NCI-H524 (cell line): ENCODE measurements at places on chromosomes 2 and 18.

DNA sequence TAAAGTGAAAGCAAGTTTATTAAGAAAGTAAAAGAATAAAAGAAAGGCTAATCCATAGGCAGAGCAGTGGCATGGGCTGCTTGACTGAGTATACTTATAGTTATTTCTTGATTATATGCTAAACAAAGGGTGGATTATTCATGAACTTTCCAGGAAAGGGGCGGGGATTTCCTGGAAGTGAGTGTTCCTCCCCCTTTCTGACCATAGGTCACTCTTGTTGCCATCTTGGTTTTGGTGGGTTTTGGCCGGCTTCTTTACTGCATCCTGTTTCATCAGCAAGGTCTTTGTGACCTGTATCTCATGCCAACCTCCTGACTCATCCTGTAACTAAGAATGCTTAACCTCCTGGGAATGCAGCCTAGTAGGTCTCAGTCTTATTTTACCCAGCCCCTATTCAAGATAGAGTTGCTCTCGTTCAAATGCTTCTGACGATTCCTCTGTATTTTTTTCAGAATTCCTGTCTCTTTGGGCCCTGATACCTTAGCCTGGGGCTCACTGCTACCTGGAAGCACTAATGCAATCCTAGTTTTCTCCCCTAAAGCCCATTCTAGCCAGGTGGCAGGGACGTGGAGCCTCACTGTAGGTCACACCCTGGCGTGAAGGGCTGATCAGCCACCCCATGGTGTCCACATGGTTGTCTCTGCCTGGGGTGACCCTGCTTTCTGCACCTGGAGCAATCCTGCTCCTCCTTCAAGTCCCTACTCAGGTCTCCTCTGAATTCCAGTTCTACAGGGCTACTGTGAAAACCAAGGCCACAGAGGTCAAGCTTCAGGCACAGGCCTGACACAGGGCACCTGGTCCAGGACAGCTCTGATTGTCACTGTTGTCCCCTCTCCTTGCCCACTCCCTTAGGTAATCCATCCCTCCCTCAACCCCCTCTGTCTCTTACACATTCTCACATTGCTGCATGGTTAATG lies 6.0 kb upstream of the SLC35F6 start:
- DNase-seq, result no peak

DNA sequence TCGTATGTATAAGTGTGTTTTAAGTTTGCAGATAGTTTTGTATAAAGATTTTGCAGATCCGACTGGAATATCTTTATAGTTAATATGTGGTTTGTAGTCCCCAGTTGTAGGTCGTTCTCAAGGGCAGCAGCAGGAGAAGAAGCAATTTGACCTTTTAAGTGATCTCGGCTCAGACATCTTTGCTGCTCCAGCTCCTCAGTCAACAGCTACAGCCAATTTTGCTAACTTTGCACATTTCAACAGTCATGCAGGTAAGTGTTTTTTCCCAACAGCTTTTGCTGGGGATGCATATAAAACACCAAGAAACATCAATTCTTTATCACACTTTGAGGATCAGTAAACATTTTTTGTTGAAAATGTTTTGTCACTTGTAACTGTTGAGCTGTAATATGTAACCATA lies 52.7 kb downstream of the AGFG1 start:
- no peak for DNase-seq

DNA sequence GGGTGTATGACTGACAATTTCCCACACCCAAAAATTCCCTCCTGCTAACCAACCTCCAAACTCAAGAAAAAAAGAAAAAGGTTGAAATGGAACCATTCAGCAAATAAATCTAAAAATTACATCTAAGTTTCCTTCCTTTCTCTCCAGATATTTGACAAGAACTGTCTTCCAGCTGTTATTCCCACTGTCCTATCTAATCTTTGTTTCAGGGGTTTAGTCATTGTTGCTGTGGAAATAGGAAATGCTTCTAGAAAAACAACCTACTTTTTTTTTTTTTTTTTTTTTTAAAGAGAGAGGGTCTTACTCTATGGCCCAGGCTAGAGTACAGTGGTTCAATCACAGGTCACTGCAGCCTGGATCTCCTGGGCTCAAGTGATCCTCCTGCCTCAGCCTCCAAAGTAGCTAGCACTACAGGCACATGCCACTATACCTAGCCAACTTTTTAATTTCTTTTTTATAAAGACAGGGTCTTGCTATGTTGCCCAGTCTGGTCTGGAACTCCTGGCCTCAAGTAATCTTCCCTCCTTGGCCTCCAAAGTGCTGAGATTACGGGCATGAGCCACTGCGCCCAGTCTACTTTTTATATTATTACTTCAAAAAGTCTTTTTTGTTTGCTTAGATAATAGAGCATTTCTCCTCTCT lies 88.1 kb downstream of the ITSN2 start:
- DNase-seq, result no peak

GRCh38 chr18:24462838-24463775 lies 2.7 kb downstream of the HRH4 start:
- no peak for DNase-seq

GRCh38 chr2:164562666-164563065 lies 58.6 kb downstream of the GRB14 start:
- no peak for DNase-seq

DNA sequence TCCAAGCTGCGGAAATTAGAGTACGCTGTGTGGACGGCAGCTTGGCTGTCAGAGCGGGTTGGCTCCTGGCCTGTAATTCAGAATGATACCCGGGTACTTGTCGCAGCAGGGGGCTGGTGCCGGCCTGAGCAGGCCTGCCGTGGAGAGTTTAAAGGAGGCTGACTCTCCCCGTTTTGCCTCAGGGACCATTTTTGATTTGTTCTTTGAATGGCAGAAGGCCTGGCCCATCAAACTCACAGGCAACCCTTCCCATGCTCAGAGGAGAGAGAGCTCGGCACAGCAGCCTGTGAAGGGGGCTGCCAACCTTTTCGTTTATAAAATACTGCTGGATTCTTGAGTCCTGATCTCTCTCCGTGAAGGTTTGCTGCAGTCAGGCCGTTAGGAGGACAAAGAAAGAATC lies 151.3 kb downstream of the KLHL29 start:
- peak; percentile 25 for DNase-seq

DNA sequence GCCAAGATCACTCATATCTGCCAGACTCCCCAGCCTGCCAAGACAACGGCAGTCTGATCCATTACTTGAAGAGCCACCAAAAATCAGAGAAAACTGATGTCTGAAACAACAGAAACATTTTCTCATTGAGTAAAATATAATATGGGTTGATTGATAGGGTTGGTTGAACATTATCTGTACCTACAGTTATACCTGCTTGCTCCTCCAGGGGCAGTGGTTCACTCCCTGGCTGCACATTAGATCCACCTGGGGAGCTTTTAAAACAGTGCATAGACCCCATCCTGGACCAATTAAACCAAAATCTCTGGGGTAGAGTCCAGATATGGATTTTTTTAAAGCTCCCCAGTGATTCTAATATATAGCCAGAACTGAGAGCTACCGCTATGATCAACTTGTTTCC lies 43.6 kb upstream of the SLC14A2 start:
- DNase-seq, result no peak

DNA sequence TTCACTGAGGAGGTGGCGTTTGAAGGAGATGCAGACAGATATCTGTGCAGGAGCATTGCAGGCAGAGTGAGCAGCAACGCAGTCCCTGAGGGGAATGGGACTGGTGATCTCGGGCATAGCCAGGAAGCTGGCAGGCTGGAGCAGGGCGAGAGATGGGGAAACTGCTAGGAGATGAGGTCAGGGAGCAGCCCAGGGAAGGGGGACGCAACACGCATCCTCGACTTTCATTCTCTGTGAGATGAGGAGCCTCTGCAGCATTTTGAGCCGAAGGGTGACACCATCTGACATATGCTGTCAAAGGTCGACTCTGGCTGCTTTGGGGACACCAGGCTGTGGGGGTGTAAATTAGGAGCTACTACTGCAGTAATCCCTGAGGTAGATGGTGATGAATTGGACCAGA lies 4.3 kb upstream of the CHRNA1 start:
- peak; percentile 60 for DNase-seq

DNA sequence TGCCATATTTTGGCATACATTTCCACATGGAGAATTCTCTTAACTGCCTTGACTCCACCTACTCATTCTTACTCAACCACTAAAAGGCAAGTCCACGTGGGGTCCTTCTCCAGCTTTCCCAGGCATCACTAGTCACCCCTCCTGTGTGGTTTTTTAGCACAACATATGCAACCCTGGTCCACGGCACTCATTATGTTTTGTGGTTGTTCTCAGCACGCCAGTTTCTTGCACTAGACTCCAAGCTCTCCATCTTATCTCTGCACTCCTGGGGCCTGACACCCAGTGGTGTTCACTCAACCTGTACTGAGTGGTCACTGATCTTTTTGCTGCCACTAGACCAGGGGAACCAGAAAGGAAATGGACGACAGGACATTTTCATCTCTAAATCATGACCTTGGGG lies 18.0 kb downstream of the MARCHF4 start:
- DNase-seq, result no peak

GRCh38 chr18:70366174-70366573 lies 77.3 kb downstream of the SOCS6 start:
- no peak for DNase-seq

GRCh38 chr2:240309214-240309613 lies 126.2 kb upstream of the GPC1 start:
- DNase-seq, result no peak

DNA sequence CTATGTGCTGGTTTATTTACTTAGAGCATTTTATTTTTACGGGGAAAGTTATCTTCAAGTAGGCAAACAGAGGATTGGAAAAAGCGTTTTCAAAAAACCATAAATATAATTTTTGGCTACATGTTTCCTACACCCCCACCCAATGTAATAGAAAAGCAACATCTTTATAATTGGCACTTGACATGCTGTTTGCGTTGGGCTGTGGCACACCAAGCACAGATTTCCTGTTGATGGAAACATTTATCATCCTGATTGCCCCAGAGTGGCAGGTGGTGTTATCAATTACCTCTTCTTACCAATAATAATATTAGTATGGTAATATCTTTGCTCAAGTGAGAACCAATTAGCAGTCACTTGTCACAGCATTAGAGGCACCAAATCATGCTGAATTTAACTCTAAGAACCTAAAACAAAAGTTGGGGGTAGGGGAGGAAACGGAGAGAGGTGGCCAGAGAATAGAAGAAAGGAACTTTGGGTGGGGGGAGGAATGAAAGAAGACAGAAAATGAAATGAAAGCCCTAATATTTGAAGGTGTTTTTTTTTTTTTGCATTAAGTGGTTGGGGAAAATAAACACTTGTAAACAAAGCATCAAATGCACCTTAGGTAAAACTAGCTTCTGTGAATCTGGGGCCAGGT lies 3.8 kb upstream of the SALL3 start:
- DNase-seq, result no peak

- no peak for DNase-seq
Measured at GRCh38 chr2:147051248-147051647, 793.6 kb upstream of the ACVR2A start.

DNA sequence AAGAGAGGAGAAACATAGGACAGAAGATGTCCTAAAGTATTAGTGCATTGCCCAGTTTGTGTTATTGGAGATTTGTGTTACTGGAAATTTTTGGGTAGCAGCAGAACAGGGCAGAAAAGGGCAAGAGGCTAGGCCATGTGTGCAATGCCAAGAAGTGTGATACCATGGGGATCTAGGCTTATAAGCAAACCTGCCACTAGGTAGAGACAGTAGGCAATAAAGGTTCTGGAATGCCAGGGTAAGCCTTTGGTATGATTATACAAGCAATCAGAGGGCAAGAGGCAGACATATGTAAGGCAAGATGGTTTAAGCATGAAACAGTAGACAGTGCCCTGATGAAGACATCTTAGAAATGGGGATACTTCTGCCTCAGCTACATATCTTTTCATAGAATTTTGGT lies 12.3 kb upstream of the CERS6 start:
- no peak for DNase-seq

GRCh38 chr2:66443186-66443978 lies 8.5 kb downstream of the MEIS1 start:
- DNase-seq, result no peak

GRCh38 chr2:160418398-160418765 lies 75.2 kb downstream of the RBMS1 start:
- DNase-seq, result no peak

- DNase-seq, result no peak
Measured at GRCh38 chr2:233060980-233061590, 943 bp downstream of the INPP5D start.

GRCh38 chr18:55997151-55997561 lies 409.2 kb upstream of the TCF4 start:
- no peak for DNase-seq

- DNase-seq, result no peak
Measured at GRCh38 chr18:23941791-23942190, 72.8 kb upstream of the TTC39C start.

- DNase-seq, result no peak
Measured at GRCh38 chr2:160203422-160203821, 3.4 kb upstream of the ITGB6 start.

DNA sequence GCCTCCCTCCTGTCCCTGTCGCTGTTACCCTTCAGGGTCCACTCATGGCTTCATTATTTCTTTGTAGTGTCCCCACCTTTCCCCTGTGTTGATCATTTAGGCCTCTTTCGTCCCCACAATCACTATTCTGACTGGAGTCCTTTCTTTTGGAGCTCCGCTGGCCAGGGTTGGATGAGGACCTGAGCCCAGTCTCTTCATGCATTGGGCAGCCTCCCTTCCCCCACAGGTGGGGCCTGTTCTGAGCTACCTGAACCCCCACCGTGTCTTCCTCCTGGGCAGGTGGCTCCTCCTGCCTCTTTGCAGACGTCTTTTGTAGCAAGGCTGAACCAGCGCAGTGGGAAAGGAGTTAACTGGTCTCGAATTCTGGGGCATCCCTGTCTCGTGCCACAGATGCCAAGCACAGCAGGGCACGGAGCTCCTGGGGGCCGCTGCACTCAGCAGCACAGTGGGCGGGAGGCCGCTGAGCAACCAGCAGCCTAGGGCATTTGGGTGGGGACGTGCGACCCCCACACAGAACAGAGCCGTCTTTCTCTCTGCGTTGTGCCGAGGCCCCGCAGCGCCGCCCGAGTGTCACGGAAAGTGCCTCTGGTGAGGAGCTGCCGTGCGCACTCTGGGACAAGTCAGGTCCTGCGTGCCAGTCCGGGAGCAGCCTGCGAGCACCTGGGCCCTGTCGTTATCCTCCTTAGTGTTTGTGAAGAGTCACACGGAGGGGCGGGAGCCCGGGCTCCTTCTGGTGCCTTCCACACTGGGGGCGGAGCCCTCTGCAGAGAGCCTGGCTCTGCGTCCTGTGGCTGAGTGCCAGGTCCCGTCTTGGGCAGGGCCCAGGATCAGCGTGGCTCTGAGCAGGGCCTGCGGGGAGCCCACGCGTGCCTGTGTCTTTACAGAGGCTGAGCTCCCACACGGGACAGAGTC lies 130.1 kb downstream of the NFATC1 start:
- no peak for DNase-seq

GRCh38 chr18:36312806-36313395 lies 15.4 kb downstream of the FHOD3 start:
- DNase-seq, result no peak

DNA sequence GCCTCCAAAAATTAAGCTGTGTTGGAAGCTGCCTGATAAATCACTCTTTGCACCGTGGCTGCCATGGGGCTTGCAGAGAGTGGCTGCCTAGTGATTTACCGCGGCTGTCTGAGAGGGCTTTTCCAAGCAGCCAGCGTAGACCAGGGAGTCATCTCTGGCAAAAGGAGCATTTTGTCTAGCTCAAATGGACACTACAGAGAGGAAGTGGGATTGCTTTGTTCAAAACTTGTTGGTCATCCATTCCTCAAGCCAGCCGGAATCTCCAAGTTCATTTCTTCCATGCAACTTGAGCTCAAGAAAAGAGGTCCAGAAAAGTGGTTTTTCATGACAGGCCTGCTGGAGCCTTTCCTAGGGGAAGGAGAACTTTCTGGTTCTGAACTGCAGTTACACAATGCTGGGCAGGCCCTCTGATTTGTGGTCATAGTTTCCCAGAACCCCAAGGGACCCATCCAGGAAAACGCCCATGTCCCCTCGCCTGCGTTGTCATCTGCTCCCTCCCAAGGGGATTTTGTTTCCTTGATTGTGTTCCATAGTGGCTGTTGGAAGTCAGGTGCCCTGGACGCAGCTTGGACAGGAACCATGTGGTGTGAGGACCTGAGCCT lies 108.1 kb downstream of the TRIB2 start:
- peak; percentile 8 for DNase-seq
